GM13976 (cell line): ENCODE measurements at places on chromosomes 3 and 15.

GRCh38 chr3:156727519-156728205 lies 53.3 kb downstream of the TIPARP start:
- no peak for DNase-seq

- DNase-seq = no peak
Observed at GRCh38 chr15:62564886-62565633, 400.0 kb upstream of the C2CD4B start.

DNA sequence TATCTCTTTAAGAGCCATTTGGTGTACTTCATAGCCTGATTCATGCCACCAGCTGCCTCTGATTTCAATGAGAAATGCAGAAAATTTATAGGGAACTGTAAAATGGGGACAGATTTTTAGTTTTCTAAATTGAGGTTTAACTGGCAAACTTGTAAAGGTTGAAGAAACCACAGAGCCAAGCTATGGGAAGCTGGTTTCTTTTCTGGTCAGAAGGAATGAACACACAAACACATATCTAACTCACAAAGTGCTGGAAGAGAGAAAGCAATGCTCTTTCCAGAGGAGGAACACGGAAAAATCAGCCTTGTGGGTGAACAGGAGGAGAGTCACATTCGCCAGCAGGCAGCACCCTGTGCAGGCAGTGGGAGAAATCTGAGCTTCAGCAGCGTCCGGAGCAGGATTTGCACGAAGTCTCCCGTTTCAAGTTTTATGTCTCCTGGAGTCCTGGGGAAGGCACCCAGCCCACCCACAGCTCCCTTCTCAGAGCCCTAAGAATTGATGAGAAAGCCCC lies 481 bp downstream of the MASP1 start:
- DNase-seq = no peak

GRCh38 chr15:66078196-66078928 lies 175.2 kb downstream of the MEGF11 start:
- DNase-seq = no peak

DNA sequence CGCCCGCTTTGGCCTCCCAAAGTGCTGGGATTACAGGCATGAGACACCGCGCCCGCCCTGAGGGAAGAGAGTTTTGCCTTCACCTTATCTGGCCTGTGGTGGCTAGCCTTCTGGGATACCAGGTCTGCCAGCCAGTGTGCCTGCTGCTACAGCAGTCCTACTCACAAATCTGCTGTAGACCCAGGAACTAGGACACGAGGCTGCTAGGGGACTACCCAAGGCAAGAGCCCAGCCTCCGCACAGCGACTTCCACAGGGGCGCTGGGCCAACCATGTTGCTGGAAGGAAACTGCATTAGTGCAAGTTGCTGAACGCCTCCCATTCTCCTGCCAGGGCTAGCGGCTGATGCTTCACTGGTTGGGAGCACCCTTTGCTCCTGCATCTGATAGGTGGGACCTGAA lies 53.7 kb downstream of the DHX30 start:
- no peak for DNase-seq

DNA sequence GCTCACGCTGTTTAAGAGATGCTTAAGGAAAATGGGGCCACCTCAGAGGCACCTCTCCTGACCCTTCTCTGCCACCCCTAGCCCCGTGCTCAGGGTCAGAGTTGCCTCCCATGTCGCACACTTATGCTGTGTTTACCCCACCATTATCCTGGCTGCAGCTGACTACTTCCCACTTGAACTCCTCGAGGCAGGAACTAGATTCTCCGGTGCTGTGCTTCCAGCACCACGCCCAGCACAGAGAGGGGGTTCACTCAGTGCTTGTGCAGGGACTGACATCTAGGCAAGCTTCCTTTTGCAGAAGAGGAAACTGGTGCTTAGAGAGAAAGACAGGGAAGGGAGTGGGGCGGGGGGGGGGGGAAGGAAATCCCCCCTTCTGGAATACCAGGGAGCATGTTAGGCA lies 340.1 kb downstream of the RORA start:
- DNase-seq = no peak

GRCh38 chr15:93862791-93863190 lies 368.6 kb upstream of the MCTP2 start:
- no peak for DNase-seq
